Upper lobe of left lung (tissue), 6 donors: ENCODE measurements at places on chromosomes 4 and X.

- no peak for DNase-seq
Observed at GRCh38 chr4:40583850-40584439, 45.7 kb downstream of the RBM47 start.

DNA sequence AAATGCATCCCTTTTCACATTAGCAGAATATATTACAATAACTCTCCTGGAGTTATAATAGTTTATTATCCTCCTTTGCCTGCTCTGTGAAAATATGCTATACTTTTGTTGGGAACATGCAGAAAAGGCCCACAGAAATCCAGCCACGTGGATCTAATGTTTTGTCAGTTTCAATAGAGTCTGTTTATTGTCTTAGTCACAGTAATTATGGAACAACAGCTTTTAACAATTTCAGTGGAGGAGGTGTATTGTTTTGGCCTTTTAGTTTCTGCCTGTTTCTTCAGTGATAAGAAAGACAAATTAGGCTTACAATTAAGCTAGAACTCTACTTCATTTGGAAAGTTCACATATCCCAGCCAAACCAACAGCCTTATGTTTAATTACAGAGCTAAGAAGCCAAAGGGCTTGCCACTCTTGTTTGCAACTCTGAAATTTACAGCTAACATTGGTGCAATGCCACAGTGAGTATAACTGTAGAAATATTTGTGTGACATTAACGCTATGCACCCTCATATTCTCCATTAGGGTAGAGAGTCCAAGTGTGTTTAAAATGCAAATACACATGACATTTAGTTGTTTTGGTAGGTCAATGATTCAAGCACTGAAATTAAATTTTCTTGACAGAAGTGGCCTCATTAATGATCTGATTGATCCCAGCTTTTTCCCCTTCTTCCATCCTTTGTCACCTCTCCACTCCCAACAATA is 175.8 kb downstream of the USP46 start:
- no peak for DNase-seq

GRCh38 chr4:179762840-179763239 is 2320.6 kb upstream of the AGA start:
- no peak for DNase-seq

- DNase-seq, result no peak
Observed at GRCh38 chr4:165748321-165748720, 124.7 kb upstream of the TLL1 start.

DNA sequence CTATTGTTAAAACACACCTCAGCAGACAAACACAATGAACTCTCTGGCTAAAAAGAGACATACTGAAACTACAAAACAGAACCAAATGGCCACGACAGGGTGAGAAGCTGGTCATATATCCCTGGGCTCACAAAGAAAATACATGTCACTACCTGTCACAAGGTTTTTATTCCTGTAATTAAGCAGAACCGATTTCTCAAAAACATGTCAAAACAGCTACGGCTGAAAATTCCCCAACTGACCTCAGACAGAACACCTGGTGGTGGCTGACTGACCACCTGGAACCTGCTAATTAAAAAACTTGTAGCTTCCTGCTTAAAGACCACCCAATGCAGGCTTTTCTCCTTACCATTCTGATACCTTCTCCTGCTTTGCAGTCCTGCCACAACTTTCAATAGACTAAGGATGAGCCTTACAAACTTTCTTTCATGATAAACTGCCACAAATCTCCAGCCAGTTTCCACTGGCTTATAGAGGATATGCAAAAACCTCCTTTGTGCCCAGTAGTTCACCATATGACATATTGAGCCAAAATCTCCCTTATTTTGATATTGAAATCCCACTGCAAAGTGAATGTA is 571.9 kb downstream of the SPOCK3 start:
- no peak for DNase-seq

DNA sequence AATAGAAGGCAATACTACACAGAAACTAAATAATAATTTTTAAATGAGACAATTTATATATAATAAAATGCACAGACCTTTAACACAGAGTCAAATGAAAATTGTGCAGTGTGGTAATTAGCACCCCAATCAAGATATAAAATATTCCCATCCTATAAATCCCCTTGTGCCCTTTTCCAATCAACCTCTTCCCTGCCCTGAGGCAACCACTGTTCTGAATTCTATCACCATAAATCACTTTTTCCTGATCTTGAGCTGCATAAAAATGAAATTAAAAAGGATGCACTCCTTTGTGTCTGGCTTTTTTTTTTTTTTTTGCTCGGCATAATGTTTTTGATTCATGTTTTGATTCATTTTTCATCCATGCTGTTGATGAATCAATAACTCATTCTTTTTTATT is 107.0 kb downstream of the ATP8A1 start:
- no peak for DNase-seq

DNA sequence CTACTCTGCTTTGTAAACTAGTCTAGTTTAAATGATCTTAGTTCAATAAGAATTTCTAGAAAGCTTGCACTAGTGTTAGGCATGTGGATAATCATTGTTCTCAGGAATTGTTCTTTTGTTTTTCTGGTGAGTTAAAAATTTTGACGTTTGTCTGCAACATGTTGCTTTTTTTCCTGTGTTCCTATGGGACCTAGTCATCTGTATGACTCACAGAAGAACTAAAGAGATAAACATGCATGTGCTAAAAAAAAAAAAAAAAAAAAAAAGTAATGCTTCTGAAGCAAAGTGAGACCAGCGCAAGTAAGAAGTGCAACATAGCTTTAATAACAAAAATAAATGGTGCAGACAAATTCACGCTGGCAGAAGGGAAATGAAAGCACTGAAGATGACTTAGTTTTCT is 471.2 kb downstream of the IQCM start:
- no peak for DNase-seq

GRCh38 chr4:184383497-184384055 is 90.8 kb downstream of the IRF2 start:
- DNase-seq, result no peak

GRCh38 chr4:165628572-165628971 is 244.5 kb upstream of the TLL1 start:
- no peak for DNase-seq

GRCh38 chrX:101691835-101692234 is 32.2 kb upstream of the ARMCX2 start:
- no peak for DNase-seq

- DNase-seq, result no peak
Observed at GRCh38 chr4:26069218-26069617, 155.2 kb downstream of the SMIM20 start.

DNA sequence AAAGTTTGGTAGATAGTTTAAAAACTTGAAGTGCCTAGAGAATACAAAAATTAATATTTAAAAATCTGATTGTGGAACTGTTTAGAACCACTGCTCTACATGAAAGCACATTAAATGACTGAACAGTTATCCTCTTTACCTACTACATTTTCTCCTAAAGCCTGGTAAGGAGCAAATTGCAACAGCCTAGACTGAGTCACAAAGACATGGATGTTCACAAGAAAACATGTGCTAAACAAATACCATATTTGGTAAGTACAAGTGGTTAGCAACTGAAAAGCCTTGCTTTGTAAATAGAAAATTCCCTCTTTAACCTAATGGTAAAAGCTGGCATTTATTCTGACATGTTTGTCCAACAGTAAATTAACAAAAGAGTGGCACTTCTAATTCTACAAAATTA is 203.1 kb downstream of the FBXO8 start:
- DNase-seq, result no peak

DNA sequence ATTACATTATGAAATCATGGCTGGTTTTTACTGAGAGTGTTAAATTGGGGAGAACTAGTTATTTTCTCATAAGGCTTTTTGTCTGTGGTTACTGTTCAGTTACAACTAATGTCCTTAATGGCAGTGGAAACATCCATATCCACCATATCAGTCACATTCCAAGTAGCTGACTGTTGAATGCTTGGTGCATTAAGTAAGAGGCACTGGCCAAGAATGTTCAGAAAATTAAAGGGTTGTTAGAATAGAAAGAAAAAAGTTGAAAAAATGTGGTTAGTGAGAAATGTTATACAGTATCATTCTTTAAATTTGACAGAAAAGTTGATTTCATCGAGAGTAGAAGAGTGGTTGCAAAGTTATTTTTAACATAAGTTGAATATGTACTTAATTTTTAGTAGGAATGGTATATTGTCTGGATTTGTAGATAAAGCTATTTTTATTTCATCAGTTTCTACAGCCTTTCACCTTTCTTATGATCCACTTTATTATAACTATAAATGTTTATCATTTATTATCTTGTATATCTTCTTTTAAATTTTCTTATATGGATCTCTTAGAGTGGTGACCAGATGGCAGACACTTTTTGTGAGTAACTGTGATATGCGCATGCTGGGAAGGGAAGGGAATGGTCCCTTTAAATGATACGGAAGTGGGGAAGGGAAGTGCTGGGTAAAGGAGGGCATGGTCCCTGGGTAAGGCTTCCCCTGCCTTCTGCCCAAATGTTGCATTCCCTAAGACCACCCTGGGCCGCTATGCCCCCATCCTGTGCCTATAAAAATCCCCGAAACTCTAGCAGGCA is 2407.1 kb downstream of the ARAP2 start:
- DNase-seq, result no peak
